SW 1271 (cell line): ENCODE measurements at places on chromosomes 11 and 22.
A peak's percentile ranks its signal among the peaks of the same experiment; 100 is the strongest.

DNA sequence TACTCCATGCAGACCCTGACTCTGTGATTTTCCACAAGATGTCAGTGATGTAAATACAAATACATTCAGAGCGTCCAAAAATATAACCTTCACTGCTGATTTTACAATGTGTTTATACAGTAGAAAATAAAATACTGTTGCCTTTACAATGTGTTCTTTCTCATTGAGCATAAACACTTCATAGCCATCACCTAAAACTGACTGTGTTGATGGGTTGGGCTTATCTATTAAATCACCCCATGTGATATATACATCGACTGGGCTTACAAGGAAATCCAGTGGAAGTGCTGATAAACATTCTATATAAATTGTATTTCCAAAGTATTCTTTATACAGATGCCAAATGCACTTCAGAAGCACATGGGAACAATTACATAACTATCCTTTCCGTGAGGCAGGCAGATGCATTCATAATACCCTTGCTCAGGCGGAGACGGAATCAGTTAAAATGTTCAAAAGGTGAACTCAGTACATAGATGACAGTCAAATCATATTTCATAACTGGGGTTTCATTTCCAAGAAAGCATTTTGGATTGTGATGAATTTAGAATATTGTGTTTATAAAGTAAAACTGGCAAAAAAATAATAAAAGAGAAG, 27.7 kb downstream of the DDI1 start:
- no peak for DNase-seq

DNA sequence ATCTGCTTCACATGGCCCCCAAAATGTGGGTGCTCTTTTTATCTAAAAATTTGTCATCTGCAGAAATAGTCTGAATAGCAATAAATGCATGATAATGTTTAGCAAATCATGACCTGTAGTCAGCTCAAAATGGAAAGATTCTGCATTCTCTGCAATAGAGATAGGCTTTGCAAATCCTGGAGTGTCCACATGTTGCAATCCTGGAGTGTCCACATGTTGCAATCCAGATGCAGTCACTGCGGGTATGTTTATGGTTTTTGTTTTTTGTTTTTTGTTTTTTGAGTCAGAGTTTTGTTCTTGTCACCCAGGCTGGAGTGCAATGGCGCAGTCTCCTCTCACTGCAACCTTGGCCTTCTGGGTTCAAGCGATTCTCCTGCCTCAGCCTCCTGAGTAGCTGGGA, 20.2 kb upstream of the LRRC32 start:
- DNase-seq, result no peak

DNA sequence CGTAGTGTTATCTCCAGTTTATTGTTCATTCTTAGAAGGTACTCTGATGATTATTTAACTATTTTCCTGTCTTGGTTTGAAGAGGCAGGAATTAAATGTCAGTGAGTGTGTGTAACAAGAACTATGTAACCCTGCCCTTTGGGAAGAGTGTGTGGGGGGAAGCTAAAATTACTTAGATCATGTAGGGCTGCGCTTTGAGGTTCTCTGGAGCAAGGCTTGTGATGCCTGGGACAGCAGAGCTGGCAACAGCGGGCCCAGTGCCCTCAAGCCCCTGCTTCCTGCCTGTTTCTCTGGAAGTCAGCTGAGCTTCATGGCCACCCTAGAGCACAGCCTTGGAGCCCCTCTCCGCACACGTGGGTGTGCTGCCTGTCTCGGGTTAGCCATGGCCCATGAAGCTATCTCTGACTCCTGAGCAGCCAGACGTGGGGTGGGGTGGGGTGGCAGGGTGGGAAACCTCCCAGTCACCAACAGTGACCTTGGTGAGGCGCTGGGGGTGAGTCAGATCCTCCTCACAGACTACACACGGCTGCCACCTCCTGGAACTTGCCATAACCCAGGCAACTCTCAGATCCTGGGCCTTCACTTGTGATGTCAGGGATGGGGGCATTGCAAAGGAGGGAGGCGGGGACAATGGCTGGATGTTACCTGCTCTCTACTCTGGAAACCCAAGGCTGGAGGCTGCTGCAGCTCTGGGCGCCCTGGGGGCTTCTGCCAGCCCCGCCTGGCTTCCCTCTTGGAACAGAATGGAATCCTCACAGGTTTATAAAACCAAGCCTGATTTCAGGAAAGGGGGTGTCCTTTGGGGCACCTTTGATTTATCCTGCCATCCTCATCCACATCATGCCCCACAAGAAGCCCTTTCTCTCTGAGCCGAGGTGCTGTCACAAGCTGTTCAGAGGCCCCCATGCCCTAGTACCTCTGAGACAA, 88.6 kb downstream of the SNX19 start:
- peak; percentile 50 for DNase-seq

- DNase-seq, result no peak
These were observed 550.1 kb downstream of the SOX6 start for GRCh38 chr11:15806217-15806616.

GRCh38 chr11:121291896-121292494, 576 bp upstream of the SC5D start:
- DNase-seq, result no peak

DNA sequence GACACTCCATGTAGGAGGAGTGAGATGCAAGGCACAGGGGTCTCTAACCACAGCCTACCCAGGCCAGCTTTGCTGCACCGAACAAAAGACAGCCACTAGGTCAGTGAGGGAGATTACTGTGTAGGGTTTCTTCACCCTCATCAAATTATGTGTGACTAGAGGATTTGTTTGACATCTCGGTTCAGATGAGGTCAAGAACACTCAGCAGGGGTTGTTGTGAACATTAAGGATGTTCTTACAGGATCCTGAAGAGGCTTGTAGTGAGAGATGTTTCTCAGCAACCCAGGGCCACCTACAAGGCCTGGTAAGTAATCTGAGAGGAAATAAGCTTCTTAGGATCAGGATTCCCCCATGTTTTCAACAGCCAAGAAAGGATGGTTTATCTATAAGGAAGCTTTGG, 202.1 kb downstream of the NXPE2 start:
- no peak for DNase-seq
